ENCODE measurements at places on chromosomes 1 and 21.

GRCh38 chr1:36975642-36976041, 58.7 kb downstream of the GRIK3 start:
- no peak for DNase-seq

DNA sequence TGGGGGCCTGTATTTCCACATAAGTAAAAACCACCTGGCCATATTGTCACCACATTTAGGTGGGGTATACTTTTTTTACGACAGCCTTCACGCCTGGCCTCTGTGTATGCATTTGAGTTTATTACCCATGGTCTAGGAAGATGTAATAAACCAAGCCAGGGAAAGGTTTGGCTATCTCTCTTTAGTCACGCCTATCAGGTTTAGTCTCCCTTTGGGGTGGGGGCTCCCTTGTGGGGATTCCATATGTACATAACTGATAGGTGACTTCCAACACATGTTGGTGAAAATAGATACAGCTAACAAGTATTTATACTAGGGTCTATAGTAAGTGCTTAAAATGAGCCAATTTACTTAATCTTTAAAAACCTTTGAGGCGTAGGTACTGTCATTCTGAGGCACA, 4.2 kb downstream of the YBX1 start:
- no peak for DNase-seq

- DNase-seq, result no peak
Measured at GRCh38 chr1:199550199-199551065, 477.1 kb upstream of the NR5A2 start.

GRCh38 chr1:221759436-221759835, 17.5 kb upstream of the DUSP10 start:
- DNase-seq, result no peak

GRCh38 chr1:20404466-20404865, 81.5 kb downstream of the CAMK2N1 start:
- DNase-seq, result no peak

DNA sequence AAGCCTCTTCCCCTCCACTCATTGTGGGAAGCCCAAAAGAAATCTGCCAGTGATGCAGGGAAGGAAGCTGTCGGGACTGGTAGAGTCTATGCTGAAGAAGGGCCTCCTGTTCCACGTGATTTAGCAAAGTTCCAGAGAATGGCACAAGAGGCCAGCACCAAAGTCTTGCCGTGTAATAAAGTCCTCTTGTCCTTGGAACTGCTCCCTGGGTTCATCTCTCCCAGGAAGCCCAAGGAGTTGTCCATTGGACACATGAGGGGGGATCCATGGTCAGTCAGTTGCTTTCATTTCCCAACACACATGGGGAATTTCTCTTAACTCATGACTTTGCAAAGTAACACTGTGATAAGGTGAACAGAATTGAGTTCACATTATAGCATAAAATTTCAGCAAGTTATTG, 116.1 kb upstream of the RAB4A start:
- DNase-seq, result no peak

All from HEK293T (cell line).